NCI-H69 (cell line): ENCODE measurements at places on chromosomes 2 and 18.
A peak's percentile ranks its signal among the peaks of the same experiment; 100 is the strongest.

DNA sequence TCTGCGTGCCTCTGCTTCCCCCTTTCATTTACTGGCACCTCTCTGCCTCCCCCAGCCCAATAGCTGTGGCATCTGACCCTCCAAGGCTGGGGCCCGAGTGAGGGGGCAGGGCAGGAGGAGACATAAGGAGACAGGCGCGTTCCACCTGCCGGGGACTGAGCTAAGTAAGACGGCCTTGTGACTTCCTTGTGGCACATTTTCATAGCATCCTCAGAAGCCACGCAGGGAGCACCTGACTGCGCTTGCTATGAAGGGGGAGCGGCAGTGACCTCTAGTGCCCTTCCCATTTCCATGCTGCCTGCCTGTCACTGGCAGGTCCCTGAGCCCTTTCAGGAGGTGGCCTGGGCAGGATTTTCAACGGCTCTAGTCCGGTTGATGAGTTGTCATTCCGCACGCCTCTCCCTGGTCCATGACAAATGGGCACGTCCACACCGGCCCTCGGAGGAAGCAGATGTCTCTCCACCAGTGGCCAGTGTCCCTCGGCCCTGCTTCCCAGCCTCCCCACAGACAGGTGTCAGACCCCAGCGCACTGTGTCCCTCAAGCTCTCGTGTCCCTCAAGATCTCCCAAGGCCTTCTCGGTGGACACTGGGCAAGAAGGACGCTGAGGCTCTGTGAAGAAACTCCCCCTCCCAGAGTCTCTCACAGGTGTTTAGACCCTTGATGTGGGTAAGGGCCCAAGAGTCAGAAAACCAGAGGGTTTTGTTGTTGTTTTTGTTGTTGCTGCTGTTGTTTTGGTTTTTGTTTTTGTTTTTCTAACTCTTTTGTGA is 42.7 kb downstream of the CYP26B1 start:
- no peak for DNase-seq

GRCh38 chr2:221426929-221427328 is 145.2 kb downstream of the EPHA4 start:
- DNase-seq = no peak

DNA sequence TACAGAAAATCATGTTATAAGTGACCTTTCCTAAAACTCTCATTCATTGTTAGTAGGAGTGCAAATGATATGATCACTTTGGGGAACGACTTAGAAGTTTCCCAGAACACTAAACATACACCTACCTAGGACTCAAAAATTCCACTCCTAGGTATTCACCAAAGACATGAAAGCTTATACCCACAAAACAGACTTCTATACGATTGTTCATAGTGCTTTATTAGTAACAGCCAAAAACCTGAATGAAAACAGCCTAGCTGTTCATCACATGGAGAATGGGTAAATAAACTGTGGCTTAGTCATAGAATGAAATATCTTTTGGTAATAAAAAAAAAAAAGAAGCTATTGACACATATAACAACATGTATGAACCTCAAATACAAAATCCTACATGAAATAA is 8.8 kb downstream of the NOL10 start:
- no peak for DNase-seq

DNA sequence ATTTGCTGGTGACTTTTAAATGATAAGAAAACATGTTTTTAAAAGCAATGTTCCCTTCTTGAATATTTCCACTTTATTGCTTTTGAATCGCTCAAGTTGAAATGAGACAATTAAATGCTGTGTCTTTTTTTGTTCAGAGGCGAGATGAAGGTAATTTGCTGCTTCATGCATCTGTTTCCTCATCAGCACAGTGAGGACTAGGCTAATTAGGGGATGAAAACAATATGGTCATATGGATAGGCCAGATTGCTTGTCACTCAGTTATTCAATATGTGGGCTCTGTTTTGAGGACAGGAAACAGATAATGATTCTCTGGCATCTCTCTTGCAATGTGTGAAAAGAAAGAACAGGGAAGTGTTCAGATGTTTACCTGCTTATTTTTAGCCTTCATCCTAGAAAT is 61.0 kb downstream of the ERBB4 start:
- peak; percentile 90 for DNase-seq
